ENCODE measurements at places on chromosomes 11 and 22. TPM values are rescaled to one million over a fixed set of nuclear protein-coding genes. Genes with fewer than 3 reads are reported as not detected.
A peak's percentile ranks its signal among the peaks of the same experiment; 100 is the strongest.

DNA sequence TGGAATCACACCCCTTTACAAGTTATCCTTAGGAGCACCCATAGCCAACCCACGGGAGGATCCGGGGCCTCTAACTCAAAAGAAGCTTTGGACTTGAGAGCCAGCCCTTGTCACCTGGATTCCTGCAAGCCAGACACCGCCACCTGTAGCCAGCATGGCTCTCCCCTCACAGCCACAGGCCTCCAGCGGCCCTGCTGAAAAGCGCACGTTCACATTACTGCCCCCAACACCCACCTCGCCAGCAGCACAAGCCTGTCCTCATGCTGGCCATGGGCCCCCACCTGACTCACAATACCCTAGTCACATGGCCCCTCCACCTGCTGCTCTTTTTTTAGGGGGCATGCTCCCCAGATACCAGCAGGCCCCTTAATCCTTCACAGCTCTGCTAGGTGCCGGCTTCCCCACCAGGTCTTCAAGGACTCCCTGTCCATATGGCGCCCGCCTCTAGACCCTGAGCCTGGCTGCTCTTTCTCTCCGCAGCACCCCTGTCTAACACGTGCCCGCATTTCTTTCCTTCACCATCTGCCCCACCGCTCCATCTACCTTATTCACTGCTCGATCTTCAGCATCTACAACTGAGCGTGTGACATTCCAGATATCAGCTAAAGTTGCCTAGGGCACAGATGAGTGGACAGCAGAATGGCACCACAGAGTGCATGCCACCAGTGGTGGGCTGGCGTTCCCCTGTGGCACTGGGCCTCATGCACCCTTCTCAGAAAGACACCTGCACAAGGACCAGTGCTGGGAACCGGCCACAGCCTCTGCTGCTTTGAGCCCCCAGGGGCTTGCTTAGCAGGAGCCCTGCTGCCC lies 6.6 kb downstream of the CARS1 start:
- DNase-seq: no peak

DNA sequence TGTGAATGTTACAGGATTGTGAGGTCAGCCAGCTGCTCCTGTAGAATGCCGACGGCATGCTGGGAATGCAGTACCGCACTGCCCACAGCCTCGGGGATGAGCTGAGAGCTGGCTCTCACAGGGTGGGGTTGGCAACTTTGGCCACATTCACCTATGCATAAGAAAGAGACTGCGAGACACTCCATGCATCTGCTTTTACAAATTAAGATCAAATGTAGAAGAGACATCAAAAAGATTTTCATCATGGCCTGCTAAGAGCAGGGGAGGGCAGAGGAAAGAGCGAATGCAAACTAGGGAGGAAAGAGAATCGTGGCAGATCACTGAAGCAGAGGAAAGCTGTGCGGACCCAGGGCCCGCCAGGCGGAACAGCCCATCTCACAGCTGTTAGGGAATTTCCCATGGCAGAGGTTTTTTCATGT lies 49.8 kb upstream of the SPATA19 start:
- peak; percentile 76 for DNase-seq

DNA sequence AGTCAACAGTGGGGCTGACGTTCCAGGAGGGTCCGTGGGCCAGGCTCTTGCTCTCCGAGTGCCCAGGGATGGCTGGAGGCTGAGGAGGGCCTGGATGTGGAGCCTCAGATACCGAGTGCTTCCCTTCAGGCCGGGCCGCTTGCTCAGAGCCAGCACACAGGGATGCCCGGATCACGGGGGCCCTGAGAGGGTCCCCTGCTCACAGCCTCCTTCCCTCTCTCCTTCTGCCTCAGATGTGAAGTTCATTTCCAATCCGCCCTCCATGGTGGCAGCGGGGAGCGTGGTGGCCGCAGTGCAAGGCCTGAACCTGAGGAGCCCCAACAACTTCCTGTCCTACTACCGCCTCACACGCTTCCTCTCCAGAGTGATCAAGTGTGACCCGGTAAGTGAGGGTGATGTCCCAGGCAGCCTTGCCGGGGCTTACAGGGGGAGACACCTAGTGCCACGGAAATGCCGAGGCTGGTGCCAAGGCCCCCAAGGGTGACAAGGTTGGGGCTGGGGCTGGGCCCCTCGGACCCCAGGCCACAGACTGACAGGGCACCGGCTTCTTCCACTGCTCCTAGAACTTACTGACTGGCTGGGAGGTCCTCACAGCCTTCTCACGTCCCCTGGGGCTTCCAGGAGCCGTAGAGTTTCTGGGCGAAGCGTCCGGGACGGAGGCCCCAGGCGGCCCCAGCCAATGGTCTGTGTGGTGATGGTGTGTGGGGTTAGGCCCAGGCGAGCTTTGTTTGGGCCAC lies 7.0 kb downstream of the CCND1 start:
- DNase-seq: peak; percentile 26

- no peak for DNase-seq
Measured at GRCh38 chr11:60282286-60282685, 1.8 kb downstream of the MS4A4A start.

- no peak for DNase-seq
Measured at GRCh38 chr22:46436595-46437175, 100.7 kb downstream of the CELSR1 start.

- DNase-seq: peak; percentile 78
Measured at GRCh38 chr11:101583251-101584128, at the start of gene TRPC6. Gene TRPC6, minus strand, starts transcription at chr11:101584007. Its CDS starts 504 bp downstream, at chr11:101583503.

GRCh38 chr11:117097389-117098268 lies 599 bp downstream of the SIK3 start:
- DNase-seq: peak; percentile 49

DNA sequence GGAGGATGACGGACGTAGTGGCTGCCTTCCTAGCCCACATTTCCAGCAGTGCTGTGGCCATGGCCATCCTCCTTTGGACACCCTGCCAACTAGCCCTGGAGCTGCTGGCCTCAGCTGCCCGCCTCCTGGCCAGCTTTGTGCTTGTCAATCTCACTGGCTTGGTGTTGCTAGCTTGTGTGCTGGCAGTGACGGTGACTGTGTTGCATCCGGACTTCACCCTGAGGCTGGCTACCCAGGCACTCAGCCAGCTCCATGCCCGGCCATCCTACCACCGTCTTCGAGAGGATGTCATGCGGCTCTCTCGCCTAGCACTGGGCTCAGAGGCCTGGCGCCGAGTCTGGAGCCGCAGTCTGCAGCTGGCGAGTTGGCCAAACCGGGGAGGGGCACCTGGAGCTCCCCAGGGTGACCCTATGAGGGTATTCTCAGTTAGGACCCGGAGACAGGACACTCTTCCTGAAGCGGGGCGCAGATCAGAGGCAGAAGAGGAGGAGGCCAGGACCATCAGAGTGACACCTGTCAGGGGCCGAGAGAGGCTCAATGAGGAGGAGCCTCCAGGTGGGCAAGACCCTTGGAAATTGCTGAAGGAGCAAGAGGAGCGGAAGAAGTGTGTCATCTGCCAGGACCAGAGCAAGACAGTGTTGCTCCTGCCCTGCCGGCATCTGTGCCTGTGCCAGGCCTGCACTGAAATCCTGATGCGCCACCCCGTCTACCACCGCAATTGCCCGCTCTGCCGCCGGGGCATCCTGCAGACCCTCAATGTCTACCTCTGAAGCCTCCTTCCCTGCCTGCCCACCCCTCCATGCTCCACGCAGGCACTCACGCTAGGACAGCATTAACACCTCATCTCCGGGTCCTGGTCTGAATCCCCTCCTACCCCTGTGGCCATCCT lies 1.6 kb downstream of the RNF26 start:
- DNase-seq: no peak

DNA sequence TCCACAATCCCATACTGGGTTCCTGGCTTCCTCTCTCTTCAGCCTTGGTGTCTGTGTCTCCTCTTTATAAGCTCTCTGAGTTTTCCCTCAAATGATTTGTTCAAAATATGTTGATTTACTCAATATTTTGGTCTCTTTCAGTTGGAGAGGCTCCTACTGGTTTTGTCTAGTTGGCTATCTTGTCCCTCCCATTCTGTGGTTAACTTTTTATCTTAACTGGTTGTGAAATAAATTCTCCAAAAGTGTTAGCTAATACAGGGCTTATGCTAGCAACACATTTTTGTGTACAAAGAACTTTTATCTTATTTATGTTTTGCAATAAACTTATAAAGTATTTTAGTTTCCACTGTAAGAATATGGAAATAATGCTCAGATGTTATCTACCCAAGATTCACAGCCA lies 200.9 kb downstream of the AASDHPPT start:
- no peak for DNase-seq

DNA sequence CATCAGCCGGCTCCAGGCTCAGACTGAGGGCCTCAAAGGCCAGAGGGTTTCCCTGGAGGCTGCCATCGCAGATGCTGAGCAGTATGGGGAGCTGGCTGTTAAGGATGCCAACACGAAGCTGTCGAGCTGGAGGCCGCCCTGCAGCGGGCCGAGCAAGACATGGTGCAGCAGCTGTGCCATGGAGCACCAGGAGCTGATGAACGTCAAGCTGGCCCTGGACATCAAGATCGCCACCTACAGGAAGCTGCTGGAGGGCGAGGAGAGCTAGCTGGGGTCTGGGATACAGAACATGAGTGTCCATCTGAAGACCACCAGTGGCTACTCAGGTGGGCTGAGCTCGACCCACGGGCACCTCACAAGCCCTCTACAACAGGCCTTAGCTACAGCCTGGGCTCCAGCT lies 4.0 kb upstream of the SCUBE2 start:
- DNase-seq: peak; percentile 43

DNA sequence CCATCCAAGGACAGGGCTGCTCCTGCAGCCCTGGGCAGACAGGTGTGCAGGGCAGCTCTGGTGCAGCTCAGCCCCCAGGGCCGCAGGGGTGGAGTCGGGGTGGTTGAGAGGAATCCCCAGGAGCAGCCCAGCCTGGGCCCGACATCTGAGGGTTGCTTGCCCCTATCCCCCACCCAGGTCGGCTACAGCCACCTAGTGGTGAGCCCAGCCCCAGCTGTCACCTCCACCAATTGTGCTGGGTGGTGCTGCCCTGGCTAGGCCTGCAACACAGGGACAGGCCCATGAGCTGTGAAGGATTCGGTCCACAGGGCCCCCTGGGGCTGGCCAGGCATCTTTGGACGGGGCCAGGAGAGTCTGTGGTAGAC lies 29.6 kb downstream of the RTN4R start:
- peak; percentile 92 for DNase-seq

DNA sequence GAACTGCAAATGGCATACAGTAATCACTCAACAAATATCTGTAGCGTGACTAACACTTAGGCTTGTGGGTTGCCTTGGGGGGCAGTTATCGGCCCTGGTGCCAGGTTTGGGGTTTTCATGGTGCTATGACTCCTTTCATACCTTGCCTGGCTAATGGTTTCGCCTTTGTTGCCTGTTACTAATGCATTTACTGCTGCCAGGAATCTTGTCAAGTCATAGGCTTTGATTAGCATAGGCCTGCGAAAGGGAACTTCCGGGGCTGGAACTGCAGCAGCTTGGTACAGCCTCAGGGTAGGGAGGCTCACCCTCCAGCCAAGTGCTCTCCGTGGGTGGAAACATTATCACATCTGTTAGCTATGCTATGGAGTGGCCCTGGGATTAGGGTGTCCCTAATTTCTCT lies 13.2 kb downstream of the SLC25A18 start:
- DNase-seq: peak; percentile 55

- DNase-seq: no peak
Measured at GRCh38 chr11:115743719-115744118, 239.5 kb upstream of the CADM1 start.

GRCh38 chr11:122322329-122322728 lies 206.3 kb upstream of the BLID start:
- no peak for DNase-seq

GRCh38 chr11:122601141-122602125 lies 54.1 kb upstream of the UBASH3B start:
- no peak for DNase-seq

DNA sequence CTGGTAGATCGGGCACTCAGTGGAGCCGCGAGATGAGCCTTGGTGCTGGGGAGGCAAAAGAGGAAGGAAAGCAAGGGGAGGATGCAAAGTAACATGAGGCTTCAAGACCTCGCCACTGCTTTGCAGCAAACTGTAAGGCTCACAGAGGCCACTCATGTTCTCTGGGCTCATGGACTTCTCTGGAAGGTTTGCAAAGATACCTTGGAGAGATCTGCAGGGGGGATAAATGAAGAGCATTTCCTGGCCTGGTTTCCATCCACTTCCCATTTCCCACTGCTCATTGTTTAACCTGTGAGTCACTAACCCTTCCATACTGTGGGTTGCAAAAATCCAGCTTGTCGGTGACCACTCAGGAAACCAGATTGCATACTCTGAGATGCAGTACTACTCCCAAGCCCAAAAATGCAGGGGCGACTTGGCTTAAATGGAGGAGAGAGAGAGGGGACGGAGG lies 38.5 kb downstream of the OSBP2 start:
- no peak for DNase-seq

DNA sequence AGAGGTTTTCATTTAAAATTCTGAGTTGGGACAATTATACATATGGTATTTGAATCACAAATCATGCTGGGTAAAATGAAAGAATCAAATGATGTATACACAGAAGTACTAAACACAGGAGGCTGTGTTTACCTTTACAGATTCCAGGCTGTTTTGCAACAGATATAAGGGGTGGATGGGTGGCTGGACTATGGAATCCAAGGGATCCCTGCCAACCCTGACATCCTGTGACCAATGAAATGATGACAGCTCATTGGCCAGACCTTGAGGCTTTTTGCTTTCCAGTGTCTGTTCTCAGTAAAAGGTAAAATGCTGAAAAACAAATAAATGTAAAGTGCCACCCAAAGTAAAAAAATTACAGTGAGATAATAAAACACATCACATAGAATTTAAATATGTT lies 3.3 kb upstream of the DDI1 start:
- no peak for DNase-seq

- DNase-seq: no peak
Measured at GRCh38 chr11:27453701-27454100, 18.9 kb downstream of the LGR4 start.

TH gene
- total RNA-seq: not detected

LRRC75B gene
- total RNA-seq: 18.1 TPM

TCN1 gene
- not detected for total RNA-seq

ARHGAP20 gene
- total RNA-seq: 0.04 TPM

CREB3L1 gene
- 3.3 TPM for total RNA-seq

GALNT18 gene
- 1.7 TPM for total RNA-seq

SYT9 gene
- total RNA-seq: 0.63 TPM

SHISAL1 gene
- total RNA-seq: 3.0 TPM

OR8D1 gene
- not detected for total RNA-seq

AMOTL1 gene
- total RNA-seq: 20.2 TPM

OR2D2 gene
- total RNA-seq: 0.26 TPM

ANKK1 gene
- total RNA-seq: 0.20 TPM

CCDC83 gene
- not detected for total RNA-seq

IRAG1 gene
- 3.3 TPM for total RNA-seq

POU2AF2 gene
- not detected for total RNA-seq

C22orf31 gene
- total RNA-seq: not detected

MRGPRE gene
- total RNA-seq: not detected

ACTN3 gene
- 45.7 TPM for total RNA-seq

UCP3 gene
- total RNA-seq: 0.85 TPM

CARS1 gene
- total RNA-seq: 82.5 TPM

Measured in H9 (cell line).